ENCODE measurements at places on chromosomes 2 and 18.

GRCh38 chr18:76402026-76402990, 92.7 kb downstream of the ZNF516 start:
- DNase-seq: no peak

DNA sequence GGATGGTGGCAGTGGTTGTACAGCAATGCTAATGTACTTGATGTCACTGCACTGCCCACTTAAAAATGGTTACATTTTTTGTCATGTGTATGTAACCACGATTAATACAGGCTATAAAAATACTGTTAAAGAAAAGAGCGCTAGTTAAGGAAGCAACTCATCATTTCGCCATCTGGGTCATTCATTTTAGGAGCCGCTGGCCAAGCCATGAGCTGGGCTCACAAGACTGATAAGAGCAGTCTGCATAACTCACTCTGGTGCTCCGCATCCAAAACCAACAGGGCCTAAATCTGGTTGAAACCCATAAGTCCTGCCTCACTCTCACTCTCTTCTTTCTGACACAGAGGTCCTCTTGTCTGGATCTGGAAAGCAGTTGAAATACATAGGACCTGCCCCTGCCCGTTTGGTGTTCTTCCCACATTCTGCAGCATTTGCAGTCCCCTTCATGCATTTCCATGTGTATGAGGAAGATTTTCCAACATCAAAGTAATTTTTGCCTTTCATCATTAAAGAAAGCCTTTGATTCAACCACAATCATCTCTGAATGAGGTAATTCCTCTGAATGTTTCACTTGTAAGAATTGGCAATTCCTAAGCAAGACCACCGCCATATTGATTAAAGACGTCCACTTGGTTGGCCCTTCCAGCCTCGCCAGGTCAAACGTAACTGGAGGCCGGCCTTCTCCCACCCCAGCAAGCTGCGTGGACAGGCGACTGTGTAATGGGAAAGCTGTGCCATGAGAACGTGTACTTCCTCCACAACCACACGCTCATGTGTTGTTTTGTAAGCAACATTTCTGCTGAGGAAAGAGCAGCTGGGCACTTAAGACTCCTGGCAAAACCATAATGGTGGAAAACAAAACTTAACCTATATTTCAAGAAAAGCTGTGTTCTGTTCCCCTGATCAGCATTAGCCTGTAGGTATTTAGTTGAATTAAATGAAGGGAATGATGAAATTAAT, 112.2 kb downstream of the VAPA start:
- DNase-seq: no peak

DNA sequence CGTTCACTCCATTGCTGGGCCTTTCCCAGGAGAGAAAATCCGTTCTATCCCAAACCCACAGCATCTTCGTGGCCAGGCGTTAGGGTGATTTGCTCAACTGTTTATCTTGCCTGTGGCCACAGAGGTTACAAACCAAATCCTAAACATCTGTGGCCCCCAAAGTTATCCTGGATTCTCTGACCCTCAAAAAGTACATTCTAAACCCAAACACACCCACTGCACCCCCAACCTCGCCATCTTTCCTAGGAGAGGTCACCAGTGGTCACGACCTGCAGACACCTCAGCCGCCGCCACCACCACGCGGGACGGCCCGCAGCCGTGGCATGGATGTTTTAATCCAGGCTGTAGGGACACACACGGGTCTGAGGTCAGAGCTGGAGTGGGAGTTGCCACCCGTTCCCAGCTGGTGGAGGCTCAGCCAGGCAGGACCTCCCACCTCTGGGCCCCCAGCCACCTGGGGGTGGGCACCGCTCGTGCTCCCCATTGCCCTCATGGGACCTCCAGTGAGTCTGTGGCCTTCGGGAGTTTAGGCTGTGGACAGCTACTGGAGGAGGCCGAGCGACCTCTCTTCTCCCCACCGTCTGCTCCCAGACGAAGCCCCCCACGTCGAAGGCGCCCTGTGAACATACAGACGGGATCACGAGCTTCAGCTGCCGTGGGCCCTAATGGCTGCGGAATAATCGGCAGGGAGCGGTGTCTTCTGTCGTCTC, 72.0 kb downstream of the KCNG2 start:
- DNase-seq: no peak

DNA sequence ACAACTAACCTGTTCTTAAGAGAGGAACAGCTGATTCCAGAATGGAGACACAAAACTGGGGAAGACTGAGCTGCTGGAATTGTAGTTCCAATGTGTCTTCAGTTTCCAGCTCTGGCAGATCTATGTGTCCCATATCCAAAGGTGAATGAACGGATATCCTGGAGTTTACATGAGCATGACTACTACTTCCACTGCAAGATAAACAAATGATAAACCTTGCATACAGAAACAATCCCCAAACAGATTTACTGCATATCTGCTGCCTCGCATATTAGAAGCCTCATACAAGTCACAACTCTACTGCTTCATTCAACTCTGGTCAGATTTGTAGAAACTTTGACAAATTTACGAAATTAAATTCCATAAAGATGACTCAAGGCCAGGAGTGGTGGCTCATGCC, 15.0 kb downstream of the RTTN start:
- DNase-seq: no peak

DNA sequence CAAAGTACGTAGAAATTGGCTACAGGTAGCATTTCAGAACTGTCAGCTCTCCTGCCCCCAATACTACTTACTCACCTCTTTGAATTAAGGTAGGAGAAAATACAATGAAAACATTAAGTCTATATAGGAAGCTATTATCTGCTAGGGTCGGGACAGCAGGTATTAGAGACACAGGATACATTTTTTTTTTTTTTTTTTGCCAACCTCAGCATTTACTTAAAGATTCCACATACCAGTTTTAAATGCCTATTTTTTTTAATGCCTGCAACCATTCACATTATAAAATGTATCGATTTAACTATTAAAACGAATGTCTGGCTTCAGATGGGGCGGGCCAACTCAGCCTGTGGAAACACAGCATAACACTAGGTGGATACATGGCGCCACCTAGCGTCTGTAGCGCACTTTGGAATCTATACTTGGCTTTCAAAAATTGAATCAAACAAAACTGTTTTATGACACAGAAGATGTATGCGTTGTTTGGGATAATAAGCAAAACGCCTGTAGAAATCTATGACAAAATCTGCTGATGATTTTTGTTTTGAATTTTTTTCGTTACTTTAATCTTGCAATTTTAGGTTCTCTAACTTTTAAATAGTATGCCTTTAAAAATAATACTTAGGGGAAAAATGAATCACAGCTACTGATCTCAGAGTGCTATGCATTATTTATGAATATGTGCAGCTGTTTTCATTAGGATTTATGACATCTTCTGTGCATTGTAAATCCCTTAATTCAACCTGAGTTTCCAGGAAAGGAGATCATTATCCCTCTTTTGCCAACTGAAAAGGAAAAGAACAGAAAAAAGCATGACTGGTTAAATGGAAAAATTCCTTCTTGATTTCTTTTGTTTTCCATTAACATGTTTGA, 261.0 kb downstream of the NYAP2 start:
- DNase-seq: peak; percentile 66

GRCh38 chr2:201465524-201465971, 14.0 kb downstream of the STRADB start:
- no peak for DNase-seq

DNA sequence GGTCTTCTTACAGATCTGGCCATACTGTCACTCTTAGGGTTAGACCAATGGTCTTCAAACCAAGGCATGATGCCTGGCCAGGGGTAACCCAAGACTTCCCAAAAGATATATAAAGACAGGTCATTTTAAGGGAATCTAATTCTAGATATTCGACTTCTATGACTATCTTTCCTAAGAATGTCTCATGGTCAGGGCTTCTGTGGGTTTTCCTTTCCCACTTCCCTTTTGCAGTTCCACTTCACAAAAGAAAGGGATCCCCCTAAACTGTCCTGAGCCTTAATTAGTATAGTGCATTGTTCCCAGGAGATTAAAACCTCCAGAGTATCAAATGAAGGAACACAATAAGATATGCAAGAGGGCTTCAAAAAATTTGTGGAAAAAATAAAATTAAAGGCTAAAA, 223.6 kb upstream of the SIX2 start:
- no peak for DNase-seq

- DNase-seq: no peak
These were observed 3.2 kb upstream of the ACVR1C start for GRCh38 chr2:157631861-157632260.

- no peak for DNase-seq
These were observed 176.1 kb downstream of the ZNF521 start for GRCh38 chr18:25175558-25176517.

GRCh38 chr18:79384834-79385233, 10.9 kb upstream of the NFATC1 start:
- no peak for DNase-seq

GRCh38 chr18:3810296-3810695, 360.3 kb downstream of the TGIF1 start:
- no peak for DNase-seq

Measured in activated T-cell treated with anti-CD3 and anti-CD28 coated beads for 24 hours (primary cell).